ENCODE measurements at places on chromosomes 6 and 20. TPM values are rescaled to one million over a fixed set of nuclear protein-coding genes. Genes with fewer than 3 reads are reported as not detected.

DNA sequence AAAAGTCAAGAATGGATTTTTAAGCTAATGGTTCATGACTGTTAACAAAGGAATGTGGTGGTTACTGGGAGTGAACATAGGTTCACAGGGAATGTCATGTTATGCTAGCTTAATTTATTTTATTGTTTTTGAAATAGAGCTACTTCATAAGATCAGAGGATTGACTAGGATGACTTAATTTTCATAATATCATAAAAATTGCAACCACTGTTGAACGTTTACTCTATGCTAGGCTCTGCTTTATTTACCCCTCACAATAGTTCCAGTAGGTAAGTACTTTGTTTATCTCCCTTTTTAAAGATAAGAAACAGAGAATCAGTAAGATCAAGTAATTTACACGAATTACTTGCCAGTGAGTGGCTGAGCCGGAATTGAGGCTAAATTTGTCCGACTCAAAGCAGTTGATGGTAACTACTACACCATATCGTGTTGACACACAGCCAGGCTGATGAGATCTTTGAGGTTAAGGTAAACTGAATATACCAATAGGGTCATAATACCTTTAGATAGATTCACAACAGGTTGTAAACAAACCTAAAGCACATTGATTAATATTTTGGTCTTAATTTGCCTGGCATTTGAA is 194.6 kb upstream of the CITED2 start:
- no peak for DNase-seq

DNA sequence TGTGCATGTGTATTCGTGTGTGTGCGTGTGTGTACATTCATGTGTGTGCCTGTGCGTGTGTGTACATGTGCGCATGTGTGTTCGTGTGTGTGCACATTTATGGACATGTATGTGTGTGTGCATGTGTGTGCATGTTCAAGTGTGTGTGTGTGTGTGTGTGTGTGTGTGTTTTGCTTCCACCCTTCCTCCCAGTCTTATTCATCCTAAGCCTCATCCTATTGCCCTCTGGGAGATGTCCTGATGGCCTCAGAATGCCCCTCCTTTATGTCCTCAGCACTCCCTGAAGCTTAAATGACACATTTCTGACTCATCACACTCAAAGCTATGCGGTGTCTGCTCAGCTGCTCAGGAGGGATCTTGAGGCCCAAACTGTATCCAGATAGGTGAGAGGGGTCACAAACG is 76.6 kb upstream of the CCDC167 start:
- no peak for DNase-seq

- no peak for DNase-seq
These were observed 191.8 kb downstream of the TMEM200A start for GRCh38 chr6:130557481-130558112.

GRCh38 chr6:91704531-91704930 is 1117.7 kb upstream of the MAP3K7 start:
- DNase-seq, result no peak

The MUCL3 gene
- total RNA-seq, result not detected

DNA sequence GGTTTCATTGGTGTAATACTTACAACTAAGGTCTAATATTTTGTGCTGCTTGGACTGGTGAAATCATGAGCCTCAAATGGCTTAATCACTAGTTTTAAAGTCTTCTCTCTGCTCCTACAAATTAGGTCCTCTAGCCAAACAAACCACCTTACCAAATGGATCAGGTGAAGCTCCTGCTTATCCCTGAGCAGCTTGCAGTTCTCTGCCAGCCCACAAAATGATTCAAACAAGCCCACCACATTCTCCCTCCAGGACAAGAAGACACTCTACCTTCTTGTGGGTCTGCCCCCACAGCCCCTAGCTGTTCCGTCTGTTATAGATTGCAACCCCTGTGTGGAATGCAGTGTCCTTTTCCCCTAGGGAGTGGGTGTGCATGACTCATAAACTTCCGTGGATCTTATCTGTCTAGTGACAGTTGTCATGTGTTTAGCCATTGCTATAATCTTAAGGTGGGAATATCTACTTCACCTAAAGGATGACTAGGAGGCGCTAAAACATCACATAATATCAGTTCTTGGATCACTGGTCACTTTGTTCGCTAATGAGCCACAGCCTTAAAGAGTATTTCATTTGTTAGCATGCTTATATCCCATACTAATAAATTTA is 940.5 kb upstream of the MANEA start:
- no peak for DNase-seq

DNA sequence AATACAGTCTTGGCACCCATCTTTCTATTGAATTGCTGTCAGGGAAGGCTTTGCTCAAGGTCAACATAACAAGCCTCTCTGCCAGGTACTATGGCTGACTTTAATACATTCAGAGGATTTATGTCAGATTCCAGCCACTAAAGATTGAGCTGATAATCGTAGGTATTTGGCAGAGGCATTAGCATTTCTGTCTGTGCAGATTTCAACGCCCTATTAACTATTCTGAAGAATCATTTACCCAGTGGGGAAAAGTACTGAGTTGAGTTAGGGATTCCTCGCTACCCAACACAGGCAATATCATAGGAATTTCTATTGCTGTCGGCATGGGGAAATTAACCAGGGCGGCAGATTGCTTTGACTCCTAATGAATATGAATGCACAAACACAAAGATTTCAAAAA is 233.7 kb upstream of the SPTLC3 start:
- no peak for DNase-seq

The MAP3K5 gene
- 18.3 TPM for total RNA-seq

- no peak for DNase-seq
These were observed 11.7 kb upstream of the RIN2 start for GRCh38 chr20:19746396-19746795.

Data from activated CD8-positive, alpha-beta memory T cell treated with anti-CD3 and anti-CD28 coated beads, Interleukin-2, amount 10 ng/mL, durations not matched to agents 7 days and 5 days (primary cell).